Vagina (tissue), 2 donors: ENCODE measurements at places on chromosomes 3 and 15. TPM values are rescaled to one million over a fixed set of nuclear protein-coding genes. Genes with fewer than 3 reads are reported as not detected.

GRCh38 chr3:113218681-113219045 is 7.3 kb downstream of the BOC start:
- DNase-seq, result no peak

- no peak for DNase-seq
Measured at GRCh38 chr3:70716832-70717231, 404.4 kb upstream of the MDFIC2 start.

DNA sequence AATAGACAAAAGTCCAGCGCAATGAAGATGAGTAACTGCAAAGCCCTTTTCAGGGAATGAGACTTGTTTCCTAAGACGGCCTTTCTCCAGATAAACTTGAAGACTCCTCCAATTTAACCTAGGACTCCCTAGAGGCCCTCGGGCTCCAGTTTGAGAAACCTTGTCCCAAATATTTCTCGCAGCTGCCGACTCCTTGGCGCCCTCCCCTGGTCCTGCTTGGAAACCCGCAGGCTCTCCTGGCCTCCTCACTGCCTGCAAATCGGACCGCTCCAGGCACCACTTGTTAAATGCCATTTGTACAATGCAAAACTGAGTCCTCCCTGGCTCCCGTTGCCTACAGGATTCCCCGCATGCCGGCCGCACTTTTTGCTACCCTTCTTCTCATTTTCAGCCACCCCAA is 36.8 kb downstream of the MUC4 start:
- DNase-seq, result no peak

ANKRD63 gene
- total RNA-seq, result not detected

CHRM5 gene
- not detected for total RNA-seq
